ENCODE measurements at places on chromosomes 13 and 19. TPM values are rescaled to one million over a fixed set of nuclear protein-coding genes. Genes with fewer than 3 reads are reported as not detected.

DNA sequence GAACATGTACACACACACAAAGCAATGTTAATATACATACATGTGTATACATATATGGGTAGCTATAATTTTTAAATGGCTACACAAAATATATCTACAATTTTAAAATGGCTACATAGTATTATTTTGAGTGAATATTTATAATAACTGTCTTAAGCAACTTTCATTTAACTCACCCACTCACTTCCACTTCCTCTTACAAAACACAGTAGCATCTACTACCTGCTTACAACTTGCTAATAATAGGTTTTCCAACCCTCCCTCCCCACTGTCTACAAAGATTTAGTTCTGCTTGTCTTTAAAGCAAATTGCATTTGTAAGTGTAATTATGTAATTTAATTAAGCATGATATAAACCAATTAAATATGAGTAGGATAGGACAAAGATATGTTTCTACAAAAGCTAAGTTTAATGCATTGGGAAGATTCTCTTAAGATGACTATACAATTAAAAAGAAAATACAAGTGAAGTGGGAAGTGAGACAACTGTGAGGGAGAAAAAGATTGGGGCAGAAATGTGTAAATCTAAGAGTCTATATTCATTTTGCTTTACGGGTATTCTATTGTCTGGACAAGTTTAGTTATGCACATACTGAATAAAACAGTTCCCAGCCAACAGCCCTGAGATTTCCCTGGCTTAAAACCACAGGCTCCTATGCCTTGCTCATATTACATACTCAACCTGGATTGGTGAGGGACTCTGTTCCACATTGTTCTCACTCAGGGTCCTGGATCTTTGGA is 583.1 kb downstream of the EFNB2 start:
- DNase-seq: no peak

- DNase-seq: no peak
Measured at GRCh38 chr13:79361299-79361698, 44.8 kb downstream of the RBM26 start.

DNA sequence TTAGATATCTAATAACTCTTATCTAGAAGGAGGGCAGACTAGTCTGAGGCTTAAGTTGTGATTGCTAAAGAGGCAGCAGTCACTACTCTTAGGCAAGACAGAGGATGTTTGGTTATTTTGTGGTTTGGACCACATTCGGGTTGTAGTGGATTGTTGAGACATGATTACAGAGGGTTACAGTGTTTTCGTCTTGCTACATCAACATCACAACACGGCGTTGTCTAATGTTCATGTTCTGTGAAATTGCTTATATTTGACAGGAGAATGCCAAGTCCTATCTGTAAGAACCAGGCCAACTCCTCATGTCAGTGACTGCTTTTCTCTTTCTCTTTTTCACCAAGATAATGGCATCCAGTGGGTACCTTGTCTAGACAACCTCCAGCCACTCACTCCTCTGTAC is 16.8 kb upstream of the TM9SF2 start:
- DNase-seq: no peak

- no peak for DNase-seq
Measured at GRCh38 chr13:85608255-85608829, 190.9 kb downstream of the SLITRK6 start.

DNA sequence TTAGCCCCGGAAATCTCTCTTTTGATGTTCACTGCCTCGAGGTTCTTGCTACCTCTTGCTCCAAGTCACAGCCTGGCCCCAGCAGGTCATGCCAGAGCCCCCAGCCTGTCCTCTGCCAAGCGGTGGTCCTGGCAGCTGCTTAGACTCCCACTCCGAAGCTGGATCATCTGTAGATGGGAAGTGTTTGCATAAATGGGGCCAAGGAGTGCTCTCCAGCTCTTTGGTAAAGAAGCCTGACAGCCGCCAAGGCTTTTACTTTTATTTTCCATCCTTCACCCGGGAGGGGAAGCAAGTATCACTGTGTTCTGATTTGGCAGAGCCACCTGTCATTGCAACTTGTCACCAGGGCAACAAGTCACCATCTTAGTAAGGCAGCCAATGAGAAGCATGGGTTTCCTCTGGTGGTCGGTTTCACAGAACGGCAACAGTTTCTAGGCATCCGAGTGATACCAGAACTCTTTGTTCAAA is 10.6 kb upstream of the RETN start:
- no peak for DNase-seq

DNA sequence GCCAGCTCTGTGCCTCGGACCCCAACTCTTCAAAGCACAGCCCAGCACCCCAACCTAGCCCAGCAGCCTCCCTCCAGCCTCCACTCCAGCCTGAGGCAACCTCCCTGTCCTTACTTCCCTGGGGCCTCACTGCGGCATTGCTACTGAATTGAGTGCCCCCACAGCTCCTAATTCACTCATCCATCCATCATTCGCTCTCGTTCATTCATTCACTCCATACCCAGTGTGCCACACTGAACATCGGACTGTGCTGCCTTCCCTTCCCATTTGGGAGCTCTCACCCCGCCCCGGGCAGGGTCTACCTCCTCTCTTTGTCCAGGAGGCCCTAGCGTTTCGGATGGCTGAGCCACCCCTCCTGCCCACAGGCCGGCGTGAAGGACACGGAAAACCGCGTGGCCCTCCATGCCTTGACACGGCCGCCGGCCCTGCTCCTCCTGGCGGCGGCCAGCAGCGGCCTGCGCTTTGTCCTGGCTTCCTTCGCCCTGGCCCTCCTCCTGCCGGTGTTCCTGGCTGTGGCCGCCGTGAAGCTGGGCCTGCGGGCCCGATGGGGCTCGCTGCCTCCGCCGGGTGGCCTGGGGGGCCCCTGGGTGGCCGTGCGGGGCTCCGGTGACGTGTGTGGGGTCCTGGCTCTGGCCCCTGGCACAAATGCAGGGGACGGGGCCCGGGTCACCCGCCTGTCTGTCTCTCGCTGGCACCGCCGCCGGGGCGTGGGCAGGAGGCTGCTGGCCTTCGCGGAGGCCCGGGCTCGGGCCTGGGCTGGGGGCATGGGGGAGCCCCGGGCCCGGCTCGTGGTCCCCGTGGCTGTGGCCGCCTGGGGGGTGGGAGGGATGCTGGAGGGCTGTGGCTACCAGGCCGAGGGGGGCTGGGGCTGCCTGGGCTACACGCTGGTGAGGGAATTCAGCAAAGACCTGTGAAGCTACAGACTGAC is 1.3 kb downstream of the NAT14 start:
- no peak for DNase-seq

- no peak for DNase-seq
Measured at GRCh38 chr19:19119325-19120237, 18.7 kb downstream of the TMEM161A start.

DNA sequence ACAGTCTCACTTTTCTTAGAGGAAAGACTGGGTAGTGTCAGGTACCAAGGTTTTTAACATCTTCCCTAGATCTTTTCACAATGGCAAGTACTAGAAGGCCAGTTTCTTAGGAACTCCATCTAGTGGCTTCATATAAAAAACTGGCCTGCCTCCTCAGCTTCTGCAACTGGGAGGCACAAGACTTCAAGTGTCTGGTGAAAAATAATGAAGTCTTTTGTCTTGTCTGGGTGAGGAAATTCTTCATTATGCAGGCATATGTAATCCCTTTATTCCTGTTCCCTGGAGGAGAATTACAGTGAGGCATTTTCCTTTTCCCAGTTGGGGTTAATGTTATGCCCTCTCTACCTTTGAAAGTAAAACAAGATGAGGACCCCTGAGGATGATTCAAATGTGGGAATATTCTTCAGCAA is 300.5 kb downstream of the NALCN start:
- DNase-seq: no peak

The EXOC3L2 gene
- total RNA-seq: not detected

The ZNF845 gene
- 3.8 TPM for total RNA-seq

The ZNF560 gene
- total RNA-seq: not detected

The IQCN gene
- 0.35 TPM for total RNA-seq
